ENCODE measurements at places on chromosomes 2 and 18.

GRCh38 chr18:52826994-52827393 lies 487.0 kb downstream of the DCC start:
- no peak for DNase-seq

DNA sequence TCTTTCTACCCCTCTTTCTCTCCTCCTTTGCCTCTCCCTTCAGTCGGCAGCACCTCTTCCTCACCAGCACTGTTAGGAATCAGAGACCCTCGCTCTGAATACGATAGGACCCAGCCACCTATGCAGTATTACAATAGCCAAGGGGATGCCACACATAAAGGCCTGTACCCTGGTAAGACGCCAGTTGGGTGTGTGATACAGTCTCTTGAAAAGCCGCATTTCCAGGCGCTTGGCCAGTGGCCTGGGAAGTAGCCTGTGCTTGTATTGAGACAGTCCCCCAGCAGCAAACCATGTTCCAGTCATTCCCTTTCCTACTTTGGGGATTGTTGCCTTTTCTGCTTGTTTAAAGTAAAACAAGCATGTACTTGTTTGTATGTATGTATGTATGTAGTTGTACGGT lies 118.4 kb upstream of the DAPL1 start:
- DNase-seq: no peak

- no peak for DNase-seq
Observed at GRCh38 chr2:106195981-106196380, 1.9 kb upstream of the UXS1 start.

- no peak for DNase-seq
Observed at GRCh38 chr18:68234131-68234530, 480.8 kb downstream of the TMX3 start.

- DNase-seq: no peak
Observed at GRCh38 chr2:197261808-197262226, 48.8 kb downstream of the ANKRD44 start.

GRCh38 chr2:157725846-157726245 lies 97.2 kb upstream of the ACVR1C start:
- DNase-seq: no peak

Data from NCI-H82 (cell line).